ENCODE measurements at places on chromosomes 5 and 9.

GRCh38 chr5:1515311-1515920, 8.3 kb downstream of the LPCAT1 start:
- DNase-seq: no peak

GRCh38 chr5:34011536-34011935, 3.7 kb upstream of the AMACR start:
- no peak for DNase-seq

DNA sequence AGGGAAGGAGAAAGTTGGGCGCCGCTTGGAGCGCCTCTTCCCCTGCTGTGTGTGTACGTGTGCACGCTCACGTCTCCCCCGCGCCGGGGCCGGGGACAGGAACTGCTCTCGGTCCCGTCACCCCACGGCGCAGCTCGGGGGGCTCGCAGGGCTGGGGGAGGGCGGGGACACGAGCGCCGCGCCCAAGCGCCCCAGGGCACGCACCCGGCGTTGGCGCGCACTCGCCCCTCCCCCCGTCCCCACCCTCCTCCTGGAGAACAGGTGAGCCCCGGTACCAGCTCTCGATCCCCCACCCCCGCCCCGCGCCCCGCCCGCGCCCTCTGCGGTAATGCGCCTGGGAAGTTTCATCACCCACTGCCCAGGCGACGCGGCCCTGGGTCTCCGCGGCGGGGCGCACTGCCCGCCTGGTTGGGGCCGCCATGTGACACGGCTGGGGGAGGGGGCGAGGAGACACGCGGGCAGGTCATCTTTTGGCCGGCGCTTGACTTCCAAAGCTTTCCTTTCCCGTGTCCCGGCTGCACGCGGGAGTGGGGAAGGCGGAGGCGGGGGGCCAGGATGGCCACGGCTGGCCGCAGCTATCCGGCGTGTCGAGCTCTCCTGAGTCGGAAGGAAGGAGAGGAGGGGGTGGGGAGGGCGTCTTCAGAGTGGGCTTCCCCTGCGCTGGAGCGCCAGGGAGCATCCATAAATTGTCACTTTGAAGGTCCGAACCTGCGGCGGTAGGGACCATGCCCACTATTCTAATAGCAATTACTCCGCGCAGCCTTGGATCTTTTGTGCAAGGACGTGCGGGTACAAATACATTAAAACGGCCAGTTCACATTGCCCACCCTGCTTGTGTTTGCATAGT, 1.5 kb upstream of the STC2 start:
- DNase-seq: no peak

- DNase-seq: no peak
These were observed 27.4 kb downstream of the IRX2 start for GRCh38 chr5:2724031-2724581.

- DNase-seq: no peak
These were observed 40.7 kb upstream of the RNU6ATAC start for GRCh38 chr9:134204991-134205578.

GRCh38 chr5:107985144-107985543, 314.4 kb upstream of the EFNA5 start:
- DNase-seq: no peak

DNA sequence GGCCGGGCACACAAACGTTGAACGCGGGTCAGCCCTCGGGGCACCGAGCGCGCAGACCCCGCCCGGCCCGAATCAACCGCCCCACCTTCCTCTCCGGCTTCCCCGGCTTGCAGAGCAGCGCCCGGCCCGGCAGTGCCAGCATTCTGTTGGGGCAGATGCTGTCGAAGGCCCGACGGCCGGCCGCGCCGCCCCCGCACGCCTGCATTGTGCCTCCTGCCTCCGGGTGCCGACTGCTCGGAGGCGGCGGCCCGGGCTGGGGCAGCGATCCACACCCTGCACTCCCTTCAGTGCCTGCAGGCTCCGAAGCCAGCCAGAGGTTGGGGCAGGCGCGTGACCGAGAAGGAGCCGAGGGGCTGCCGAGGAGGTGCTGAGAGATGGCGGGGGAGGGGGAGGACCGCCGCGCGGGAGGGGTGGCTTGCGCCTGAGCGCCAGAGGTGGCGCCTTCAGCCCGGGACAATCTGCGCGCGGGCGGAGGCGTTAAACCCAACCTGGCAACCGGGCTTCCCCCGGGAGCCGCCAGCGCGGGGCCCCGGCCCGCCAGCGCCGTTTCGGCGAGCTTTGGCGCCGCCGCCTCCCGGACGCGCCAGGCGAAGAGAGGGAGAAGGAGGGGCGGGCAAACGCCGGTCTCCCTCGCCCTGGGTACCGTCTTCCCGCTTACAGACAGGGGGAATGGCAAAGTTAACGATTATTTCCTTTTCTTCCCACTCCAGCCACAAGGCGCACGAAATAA, at the start of gene MCIDAS:
Gene MCIDAS (minus strand): TSS at position 382 of the 730 bp plus-strand sequence. CDS start 177 bp downstream, at position 205.
- no peak for DNase-seq

All from T-helper 1 cell (primary cell).